Activated T-helper 17 cell treated with anti-CD3 and anti-CD28 coated beads, Interleukin-2, amount 50 U/mL, for 72 hours (primary cell): ENCODE measurements at places on chromosomes 4 and X. TPM values are rescaled to one million over a fixed set of nuclear protein-coding genes. Genes with fewer than 3 reads are reported as not detected.
A peak's percentile ranks its signal among the peaks of the same experiment; 100 is the strongest.

DNA sequence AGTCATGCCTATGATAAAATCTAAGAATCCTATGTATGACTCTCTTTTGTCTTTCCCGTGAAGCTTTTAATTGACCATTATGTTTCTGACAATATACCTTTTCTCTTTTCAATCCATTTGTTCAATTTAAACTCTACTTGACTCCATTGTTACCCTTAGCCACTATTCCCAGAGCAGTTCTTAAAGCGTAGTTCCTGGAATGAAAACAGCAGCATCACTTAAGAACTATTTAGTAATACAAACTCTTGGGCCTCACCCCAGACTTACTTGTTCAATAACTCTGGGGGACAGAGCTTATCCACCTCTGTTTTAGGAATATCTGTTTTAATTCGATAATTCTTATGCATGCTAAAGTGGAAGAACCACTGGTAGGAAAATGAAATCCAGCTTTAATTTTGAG is 358.4 kb downstream of the PRR32 start:
- ATAC-seq: no peak

DNA sequence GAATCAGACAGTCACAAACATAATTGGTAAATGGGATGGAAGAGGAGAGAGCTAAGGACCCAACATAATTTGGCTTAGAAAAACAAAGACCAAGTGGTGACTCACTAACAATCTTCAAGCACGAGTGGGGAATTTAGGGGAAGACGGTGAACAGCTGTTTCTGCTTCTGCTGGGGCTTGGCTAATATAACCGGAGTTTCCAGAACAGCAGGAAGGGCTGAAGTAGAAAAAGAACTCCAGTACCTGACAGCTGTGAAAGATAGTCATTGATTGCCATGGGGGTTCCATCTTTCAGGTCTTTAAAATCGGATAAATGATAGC is 290.9 kb upstream of the LDB2 start:
- no peak for ATAC-seq

DNA sequence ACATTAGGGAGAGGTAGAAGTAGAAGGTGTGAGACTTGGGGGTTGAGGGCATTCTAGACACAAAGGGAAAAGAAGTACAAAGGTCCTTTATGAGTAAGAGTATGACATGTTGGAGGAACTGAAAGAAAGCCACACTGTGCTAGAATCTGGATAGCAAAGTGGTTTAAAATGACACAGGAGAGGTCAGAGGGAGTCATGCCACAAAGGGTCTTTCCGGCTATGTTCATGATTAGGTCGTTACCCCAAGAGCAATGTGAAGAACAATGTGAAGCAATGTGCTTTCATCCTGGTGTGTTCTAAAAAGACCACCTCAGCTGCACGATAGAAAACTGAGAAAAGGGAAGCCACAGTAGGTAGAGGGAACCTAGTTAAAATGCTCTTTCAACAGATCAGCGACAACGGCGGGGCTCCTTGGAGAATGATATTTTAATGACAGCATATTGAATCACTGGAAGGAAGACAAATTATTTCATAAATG is 29.2 kb downstream of the SMIM14 start:
- peak; percentile 61 for ATAC-seq

DNA sequence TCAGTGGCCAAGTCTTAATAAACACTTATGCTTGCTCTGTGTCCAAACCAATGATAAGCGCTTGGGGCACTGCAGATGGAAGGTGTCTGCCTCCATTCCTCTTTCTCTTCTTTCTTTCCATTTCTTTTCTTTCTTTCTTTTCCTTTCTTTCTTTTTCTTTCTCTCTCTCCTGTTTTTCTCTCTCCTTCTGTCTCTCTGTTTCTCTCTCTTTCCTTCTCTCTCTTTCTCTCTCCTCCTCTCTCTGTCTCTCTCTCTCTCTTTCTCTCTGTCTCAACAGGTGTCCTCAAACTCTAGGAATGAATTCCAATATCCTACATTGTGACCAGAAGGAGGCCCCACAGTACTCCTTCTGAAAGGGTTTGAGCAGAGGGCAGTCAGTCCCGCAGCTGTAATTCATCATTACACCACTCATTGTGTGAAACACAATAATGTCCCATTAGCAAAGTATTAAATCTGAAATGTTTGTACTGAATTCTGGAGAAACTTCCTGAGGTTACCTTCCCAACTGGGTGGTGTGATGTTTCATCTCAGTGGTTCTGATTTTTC is 66.5 kb upstream of the PAGE1 start:
- ATAC-seq: no peak

DNA sequence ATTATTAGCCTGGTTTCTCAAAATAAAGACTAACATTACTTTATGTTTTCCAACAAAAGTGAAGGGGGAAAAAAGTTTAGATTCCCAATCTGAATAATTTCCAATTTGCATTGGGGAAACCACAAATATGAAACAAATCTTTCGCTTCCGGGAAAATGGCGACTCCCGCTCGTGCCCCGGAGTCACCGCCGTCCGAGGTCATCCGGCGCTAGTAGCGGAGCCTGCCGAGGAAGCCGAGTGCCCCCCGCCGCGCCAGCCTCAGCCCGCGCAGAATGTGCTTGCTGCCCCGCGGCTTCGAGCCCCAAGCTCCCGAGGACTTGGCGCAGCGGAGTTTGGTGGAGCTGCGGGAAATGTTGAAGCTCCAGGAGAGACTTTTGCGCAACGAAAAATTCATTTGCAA is 75.0 kb upstream of the TMPRSS11A start:
- no peak for ATAC-seq

DNA sequence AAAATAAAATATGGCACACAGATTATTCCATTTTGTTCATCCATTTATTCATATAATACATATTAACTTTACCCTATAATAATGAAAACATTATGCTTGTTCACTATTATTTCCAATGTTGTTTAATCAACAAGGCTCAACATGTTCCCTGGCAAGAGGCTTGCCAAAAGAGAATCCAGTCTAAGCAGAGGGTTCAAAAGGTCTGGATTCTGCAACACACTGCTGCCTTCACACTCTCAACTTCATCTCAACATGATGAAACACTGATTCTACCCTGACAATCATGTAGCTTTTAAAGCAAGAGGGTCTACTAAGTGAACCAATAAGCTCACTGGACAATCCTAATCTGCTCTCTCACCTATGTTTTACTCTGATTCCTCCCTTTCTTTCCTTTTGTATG is 101.1 kb downstream of the MID1 start:
- no peak for ATAC-seq

DNA sequence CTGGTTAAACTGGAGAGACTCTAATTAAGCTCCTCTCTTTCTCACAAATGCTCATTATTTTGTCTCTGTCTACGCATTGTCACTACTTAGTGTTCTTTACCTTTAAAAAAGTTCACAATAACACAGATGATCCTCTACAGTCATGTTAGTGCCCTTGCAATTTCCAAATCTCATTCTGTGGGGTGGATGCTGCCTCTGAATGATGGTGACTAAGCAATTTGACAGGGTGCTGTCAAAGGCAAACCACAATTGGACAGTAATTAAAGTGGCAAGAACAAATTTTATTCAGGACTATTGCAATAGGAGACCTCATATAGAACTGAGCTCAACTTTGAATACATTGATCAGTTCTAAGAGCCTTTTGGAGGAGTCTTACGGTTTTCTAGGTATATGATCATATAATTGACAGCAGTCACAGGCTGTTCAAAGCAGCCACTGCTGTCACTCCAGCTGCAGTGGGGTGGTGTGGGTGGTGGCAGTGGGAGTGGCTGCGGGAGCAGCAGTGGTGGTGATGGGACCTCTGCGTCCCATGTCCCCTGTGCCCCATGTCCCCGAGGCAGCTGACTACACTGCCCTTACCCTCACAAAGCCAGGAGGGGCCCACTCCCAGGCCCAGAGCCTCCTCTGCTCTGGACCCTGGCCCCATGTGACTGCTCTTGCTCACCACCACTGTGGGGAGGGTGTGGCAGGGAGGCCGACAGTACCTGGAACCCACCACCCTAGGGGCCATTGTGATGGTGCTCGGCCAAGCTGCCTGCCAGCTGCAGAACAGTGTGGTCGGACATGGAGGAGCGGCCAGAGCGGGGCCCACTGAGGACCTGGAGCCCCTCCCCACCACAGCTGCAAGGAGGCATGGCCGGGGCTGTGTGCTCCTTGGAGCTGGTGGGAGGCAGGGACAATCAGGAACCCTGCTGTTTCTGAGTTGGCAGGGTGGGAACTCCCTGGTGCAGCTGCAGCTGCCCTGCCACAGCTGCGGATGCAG is 30.4 kb upstream of the PAGE1 start:
- ATAC-seq: no peak

GRCh38 chr4:56626963-56627362 is 54.1 kb downstream of the HOPX start:
- ATAC-seq: peak; percentile 51

The VEGFD gene
- total RNA-seq: not detected

The ARHGAP24 gene
- total RNA-seq: 0.40 TPM

The NPY2R gene
- not detected for total RNA-seq

The APLN gene
- 2.5 TPM for total RNA-seq

The FAAH2 gene
- 13.2 TPM for total RNA-seq
